Nephron progenitor cell (in vitro differentiated cells): ENCODE measurements at places on chromosomes 5 and 9.

DNA sequence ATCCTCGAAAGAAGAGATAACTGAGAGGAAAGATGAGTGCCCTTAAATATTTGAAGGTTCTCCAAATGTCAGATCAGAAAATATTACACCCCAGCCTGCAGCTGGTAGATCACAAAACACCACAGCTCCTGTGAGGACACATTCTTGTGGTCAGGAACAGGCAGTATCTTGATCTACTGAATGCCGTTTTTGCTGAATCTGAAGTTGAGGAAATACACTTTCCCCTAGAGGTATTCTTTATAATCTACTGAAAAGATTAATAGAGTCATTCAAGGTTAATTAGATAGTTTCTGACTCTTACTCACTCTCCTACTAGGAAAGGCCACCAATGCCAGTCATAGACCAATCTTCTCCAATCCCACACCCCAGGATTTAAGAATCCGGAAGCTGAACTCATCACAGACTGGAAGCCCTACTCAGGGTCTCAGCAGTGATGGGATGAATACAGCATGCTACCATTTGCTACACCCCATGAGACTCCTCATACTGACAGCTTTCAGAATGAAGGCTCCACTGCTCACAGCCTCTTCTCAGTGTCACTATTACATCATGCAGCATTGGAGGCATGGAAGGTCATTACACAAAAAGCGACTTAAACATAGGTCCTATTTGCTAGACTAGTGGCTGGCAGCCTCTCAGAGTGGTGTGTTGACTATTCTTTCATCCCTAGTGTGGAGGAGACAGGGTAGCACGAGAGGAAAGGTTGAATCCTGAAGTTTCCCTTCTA, 143.9 kb upstream of the SLC1A3 start:
- no peaks in the 10 kb centered on the region for H3K4me1 ChIP-seq
- no peak overlapping the region for H3K27ac ChIP-seq
- no peak overlapping the region for H3K4me3 ChIP-seq
- DNase-seq: no peak
- H3K36me3 ChIP-seq: no peaks in the 10 kb centered on the region
- H3K27me3 ChIP-seq: peaks cover 10% of the 10 kb centered on the region

DNA sequence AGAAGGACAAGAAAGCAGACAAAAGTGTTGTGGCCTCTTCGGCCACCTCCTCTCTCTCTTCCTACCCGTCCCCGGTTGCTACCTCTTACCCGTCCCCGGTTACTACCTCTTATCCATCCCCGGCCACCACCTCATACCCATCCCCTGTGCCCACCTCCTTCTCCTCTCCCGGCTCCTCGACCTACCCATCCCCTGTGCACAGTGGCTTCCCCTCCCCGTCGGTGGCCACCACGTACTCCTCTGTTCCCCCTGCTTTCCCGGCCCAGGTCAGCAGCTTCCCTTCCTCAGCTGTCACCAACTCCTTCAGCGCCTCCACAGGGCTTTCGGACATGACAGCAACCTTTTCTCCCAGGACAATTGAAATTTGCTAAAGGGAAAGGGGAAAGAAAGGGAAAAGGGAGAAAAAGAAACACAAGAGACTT, 2.4 kb downstream of the EGR1 start:
- peaks cover 39% of the 10 kb centered on the region for H3K4me1 ChIP-seq
- DNase-seq: no peak
- H3K4me3 ChIP-seq: peak overlapping the region; percentile 86

DNA sequence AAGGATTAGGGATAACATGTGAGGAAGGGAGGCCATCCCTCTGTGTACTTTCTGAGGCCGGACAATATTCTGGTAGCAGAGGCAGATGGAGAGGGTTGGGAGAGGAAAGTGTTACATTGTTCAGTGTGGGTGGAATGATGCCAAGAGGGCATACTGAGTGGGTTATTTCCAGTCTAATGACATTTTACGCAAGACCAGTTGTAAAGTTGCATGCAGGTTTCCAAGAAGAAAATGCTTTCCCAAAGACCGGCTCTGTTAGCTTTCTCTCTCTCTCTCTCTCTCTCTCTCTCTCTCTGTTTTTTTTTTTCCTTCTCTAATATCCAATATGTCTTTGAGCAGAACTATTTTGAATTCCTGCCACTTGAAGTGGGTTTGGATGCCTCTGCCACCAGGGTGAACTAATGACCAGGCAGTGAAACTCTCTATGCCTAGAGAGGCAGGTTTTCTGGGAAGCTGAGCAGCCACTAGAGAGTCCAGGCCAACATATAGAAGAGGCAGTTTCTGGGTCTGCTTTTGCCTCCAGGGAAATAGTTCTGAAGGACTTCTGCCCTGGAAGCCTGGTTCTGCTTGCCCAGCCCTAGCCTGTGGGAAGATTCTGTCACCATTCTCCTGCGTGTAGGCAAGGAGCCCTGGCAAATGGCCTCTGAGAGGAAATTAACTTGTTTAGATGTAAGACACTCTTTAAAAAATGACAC, 24.4 kb upstream of the ZNF366 start:
- DNase-seq: no peak
- peaks cover 5% of the 10 kb centered on the region for H3K4me1 ChIP-seq
- H3K27ac ChIP-seq: peak overlapping the region; percentile 17
- no peaks in the 10 kb centered on the region for H3K36me3 ChIP-seq

GRCh38 chr9:101925498-101925897, 187.1 kb upstream of the GRIN3A start:
- H3K27me3 ChIP-seq: no peaks in the 10 kb centered on the region
- no peak overlapping the region for H3K4me3 ChIP-seq
- no peaks in the 10 kb centered on the region for H3K36me3 ChIP-seq
- H3K27ac ChIP-seq: no peak overlapping the region
